ENCODE measurements at places on chromosomes 2 and 18. TPM values are rescaled to one million over a fixed set of nuclear protein-coding genes. Genes with fewer than 3 reads are reported as not detected.
A peak's percentile ranks its signal among the peaks of the same experiment; 100 is the strongest.

RTP5 gene
- total RNA-seq: 0.50 TPM

SPAG16 gene
- total RNA-seq: 19.7 TPM

FHL2 gene
- total RNA-seq: 35.7 TPM

CHST10 gene
- total RNA-seq: 24.5 TPM

UGT1A8 gene
- not detected for total RNA-seq

DNA sequence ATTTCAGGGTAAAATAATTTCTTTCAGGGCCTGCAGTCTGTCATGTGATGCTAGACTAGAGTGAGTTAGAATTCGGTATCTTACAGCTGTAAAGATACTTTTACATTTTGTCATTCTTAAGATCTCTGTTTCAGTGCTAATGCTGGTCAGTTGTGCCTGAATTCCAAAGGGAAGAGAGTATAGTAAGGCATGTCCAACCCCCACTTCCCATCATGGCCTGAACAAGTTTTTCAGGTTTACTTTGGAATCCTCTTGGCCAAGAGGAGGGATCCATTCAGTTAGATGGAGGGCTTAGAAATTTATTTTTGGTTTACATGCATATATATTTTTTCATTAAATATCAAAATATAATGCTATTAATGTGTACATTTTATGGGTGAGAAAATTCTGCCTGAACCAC, 596.6 kb downstream of the XIRP2 start:
- DNase-seq: peak; percentile 42

AMER3 gene
- total RNA-seq: 0.49 TPM

- DNase-seq: no peak
Observed at GRCh38 chr18:48565105-48565504, 26.3 kb downstream of the CTIF start.
